ENCODE measurements at places on chromosomes 5 and 9.

DNA sequence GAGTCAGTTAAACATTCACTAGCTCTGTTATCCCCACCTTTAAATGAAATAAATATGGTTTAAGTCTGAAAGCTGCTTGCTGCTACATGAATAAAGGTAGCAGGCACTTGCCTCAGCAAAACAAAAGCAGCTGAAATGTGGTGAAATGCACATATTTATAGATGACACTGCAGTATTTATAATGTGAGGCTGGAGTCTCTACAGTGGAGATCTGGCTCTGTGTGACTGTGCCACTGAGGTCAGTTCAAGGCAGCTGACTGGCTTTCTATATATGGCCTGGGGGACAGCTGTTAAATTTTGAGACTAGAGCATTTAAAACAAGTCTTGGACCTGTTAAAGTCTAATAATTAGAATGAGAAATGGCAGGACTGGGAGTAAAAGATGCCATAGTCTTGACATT is 859.6 kb upstream of the SEMA6A start:
- H3K4me1 ChIP-seq: no peaks in the 10 kb centered on the region
- DNase-seq: no peak
- no peak overlapping the region for H3K4me3 ChIP-seq
- H3K36me3 ChIP-seq: no peaks in the 10 kb centered on the region
- H3K27ac ChIP-seq: no peak overlapping the region

GRCh38 chr5:122736086-122736845 is 38.6 kb upstream of the SNX2 start:
- H3K4me3 ChIP-seq: no peak overlapping the region
- H3K27me3 ChIP-seq: no peaks in the 10 kb centered on the region
- no peak overlapping the region for H3K27ac ChIP-seq
- no peak for DNase-seq
- no peaks in the 10 kb centered on the region for H3K4me1 ChIP-seq
- H3K36me3 ChIP-seq: no peaks in the 10 kb centered on the region

DNA sequence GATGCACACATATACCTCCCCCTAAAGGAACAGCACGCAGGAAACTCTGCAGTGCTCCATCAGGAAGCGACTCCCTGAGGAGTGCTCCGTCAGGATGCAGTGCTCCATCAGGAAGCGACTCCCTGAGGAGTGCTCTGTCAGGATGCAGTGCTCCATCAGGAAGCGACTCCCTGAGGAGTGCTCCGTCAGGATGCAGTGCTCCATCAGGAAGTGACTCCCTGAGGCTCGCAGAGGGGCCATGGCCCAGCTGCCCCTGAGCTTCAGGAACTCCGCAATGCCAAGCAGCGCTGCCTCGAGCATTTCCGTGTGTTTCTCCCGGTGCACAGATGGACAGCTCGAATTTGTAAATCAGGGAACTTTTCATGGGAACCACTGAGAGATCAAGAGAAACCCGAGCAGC is 88.1 kb downstream of the PAX5 start:
- no peaks in the 10 kb centered on the region for H3K4me1 ChIP-seq
- no peaks in the 10 kb centered on the region for H3K36me3 ChIP-seq
- H3K27me3 ChIP-seq: no peaks in the 10 kb centered on the region
- H3K27ac ChIP-seq: no peak overlapping the region
- no peak overlapping the region for H3K4me3 ChIP-seq

- H3K27ac ChIP-seq: no peak overlapping the region
- H3K4me1 ChIP-seq: no peaks in the 10 kb centered on the region
- H3K36me3 ChIP-seq: no peaks in the 10 kb centered on the region
- no peak for DNase-seq
- no peak overlapping the region for H3K4me3 ChIP-seq
- no peaks in the 10 kb centered on the region for H3K27me3 ChIP-seq
Observed at GRCh38 chr9:90251316-90251715, 391.3 kb downstream of the DIRAS2 start.

DNA sequence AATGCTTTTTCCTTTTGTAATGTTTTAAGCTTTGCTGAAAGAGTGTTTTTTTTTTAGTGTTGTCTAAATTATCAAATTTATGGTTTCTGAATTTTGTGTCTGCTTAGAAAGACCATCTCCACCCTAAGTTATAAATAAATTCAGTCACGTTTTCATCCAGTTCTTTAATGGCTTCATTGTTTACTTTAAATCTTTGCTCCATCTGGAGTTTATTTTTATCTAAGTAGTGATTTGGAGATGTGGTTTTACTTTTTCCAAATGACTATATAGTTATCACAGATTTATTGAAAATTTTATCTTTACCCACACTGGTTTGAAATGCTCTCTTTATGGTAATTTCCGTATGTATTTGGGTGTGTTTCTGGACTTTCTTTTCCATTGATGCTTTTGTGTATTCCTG is 577.2 kb upstream of the ZNF608 start:
- DNase-seq: no peak
- H3K4me3 ChIP-seq: no peak overlapping the region
- H3K27me3 ChIP-seq: no peaks in the 10 kb centered on the region
- no peak overlapping the region for H3K27ac ChIP-seq
- no peaks in the 10 kb centered on the region for H3K4me1 ChIP-seq

GRCh38 chr5:24732184-24732583 is 87.4 kb upstream of the CDH10 start:
- H3K4me3 ChIP-seq: no peak overlapping the region
- H3K36me3 ChIP-seq: no peaks in the 10 kb centered on the region
- no peaks in the 10 kb centered on the region for H3K4me1 ChIP-seq
- H3K27ac ChIP-seq: no peak overlapping the region
- no peak for DNase-seq

- no peak overlapping the region for H3K4me3 ChIP-seq
- H3K27ac ChIP-seq: no peak overlapping the region
- H3K27me3 ChIP-seq: no peaks in the 10 kb centered on the region
- H3K4me1 ChIP-seq: no peaks in the 10 kb centered on the region
- H3K36me3 ChIP-seq: no peaks in the 10 kb centered on the region
Observed at GRCh38 chr5:125043781-125044391, 297.4 kb upstream of the ZNF608 start.

DNA sequence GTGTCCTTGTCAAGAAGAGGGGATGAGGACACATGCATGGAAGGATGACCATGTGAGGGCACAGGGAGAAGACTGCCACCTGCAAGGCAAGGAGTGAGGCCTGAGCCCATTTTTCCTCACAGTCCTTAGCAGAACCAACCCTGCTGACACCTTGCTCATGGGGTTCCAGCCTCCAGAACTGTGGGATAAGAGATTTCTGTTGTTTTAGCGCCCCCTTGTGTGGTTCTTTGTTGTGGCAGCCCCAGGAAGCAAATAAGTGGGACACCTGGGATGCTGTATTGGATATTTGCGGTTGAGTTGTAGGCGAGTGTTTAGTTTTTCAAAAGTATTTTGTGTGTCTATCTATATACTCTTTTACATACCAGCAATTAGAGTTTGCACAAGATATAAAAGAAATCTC is 206.4 kb downstream of the NXNL2 start:
- H3K4me3 ChIP-seq: no peak overlapping the region
- no peaks in the 10 kb centered on the region for H3K4me1 ChIP-seq
- H3K27me3 ChIP-seq: no peaks in the 10 kb centered on the region

DNA sequence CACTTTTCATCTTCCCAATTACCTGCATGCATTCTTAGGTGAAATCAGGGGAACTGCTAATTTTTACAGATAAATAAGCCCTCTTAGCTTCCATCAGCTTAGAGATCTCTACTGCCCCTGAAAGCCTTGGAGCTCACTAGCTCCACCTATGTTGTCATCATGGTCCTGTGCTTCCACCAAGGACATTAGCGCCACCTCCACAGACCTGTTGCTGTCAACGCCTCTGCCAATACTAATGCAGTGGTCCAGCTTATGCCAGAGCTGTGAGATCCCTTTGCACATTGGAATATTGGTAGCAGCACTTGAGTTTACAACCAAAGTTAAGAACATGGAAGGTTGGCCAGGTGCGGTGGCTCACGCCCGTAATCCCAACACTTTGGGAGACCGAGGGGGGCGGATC is 7.7 kb upstream of the SHISAL2B start:
- DNase-seq: no peak
- no peaks in the 10 kb centered on the region for H3K36me3 ChIP-seq
- no peaks in the 10 kb centered on the region for H3K4me1 ChIP-seq
- H3K27me3 ChIP-seq: no peaks in the 10 kb centered on the region
- no peak overlapping the region for H3K4me3 ChIP-seq

GRCh38 chr5:74647096-74647495 is 6.6 kb upstream of the ENC1 start:
- H3K27ac ChIP-seq: no peak overlapping the region
- no peak overlapping the region for H3K4me3 ChIP-seq
- no peaks in the 10 kb centered on the region for H3K36me3 ChIP-seq

DNA sequence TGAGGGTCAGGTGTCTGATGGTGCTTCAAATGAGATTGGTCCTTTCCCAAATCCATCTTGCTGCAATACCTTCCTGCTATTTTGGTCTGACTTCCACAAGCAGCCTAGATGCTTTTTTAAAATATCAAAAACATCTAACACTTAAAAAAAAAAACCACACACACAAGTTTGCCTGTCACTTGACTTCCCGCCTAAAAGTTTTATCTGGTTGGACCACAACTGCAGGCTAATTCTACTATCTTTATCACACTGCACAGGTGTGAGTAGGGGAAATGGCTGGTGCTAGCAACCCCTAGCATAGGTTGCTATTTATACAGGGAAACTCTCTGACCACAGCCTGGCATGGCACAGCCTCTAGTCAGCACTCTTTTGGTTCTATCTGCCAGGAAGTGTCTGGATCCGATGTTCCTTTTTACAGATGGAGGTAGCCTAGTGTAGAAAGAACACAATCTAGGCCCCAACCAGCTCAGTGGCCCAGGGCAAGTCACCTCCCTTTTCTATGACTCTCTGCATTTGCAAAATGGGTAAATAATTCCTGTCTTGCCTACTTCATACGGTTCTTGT is at the start of gene HEMGN:
Gene HEMGN, minus strand, starts transcription at position 92 of the 564 bp plus-strand sequence. Its CDS starts 36 bp downstream, at position 56.
- no peaks in the 10 kb centered on the region for H3K27me3 ChIP-seq
- no peaks in the 10 kb centered on the region for H3K4me1 ChIP-seq
- H3K36me3 ChIP-seq: no peaks in the 10 kb centered on the region
- no peak within 1 kb of the TSS for H3K4me3 ChIP-seq
- DNase-seq: no peak

GRCh38 chr9:99056886-99057664 is 47.8 kb upstream of the TGFBR1 start:
- H3K27ac ChIP-seq: no peak overlapping the region
- no peaks in the 10 kb centered on the region for H3K4me1 ChIP-seq
- H3K27me3 ChIP-seq: no peaks in the 10 kb centered on the region
- H3K36me3 ChIP-seq: no peaks in the 10 kb centered on the region
- no peak for DNase-seq
- H3K4me3 ChIP-seq: no peak overlapping the region

DNA sequence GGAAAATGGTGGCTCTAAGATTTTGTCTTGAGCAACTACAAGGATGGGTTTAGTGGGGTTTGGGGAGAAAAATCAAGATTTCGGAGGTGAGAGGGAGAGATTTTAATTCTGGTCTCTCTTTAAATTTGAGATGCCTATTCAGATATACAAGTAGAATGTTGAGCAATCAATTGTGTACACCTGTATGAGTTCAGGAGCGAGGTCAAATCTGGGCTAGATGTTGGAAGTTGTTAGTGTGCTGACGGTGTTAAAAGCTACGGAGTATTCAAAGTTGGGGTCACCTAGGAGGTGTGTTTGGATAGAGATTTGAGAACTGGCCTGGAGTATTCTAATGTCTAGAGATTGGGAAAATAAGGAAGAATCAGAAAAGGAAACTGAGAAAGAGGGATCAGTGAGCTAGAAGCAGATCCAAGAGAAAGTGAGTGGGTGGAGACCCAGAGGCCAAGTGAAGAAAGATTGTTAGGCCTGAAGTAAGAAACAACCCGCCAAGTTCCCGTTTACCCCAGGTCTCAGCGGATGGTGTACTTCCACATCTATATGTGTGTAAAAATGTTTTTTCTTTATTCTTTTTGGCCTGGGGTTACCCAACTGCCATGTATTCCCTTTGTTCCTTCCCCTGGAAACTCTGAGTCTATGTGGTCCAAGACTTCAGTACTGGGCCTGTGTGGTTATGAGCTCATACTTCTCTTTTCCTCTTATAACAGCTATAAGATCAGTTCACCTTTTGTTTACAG is 11.9 kb upstream of the ARHGAP26 start:
- no peaks in the 10 kb centered on the region for H3K36me3 ChIP-seq
- no peak overlapping the region for H3K4me3 ChIP-seq
- DNase-seq: no peak
- no peaks in the 10 kb centered on the region for H3K4me1 ChIP-seq

DNA sequence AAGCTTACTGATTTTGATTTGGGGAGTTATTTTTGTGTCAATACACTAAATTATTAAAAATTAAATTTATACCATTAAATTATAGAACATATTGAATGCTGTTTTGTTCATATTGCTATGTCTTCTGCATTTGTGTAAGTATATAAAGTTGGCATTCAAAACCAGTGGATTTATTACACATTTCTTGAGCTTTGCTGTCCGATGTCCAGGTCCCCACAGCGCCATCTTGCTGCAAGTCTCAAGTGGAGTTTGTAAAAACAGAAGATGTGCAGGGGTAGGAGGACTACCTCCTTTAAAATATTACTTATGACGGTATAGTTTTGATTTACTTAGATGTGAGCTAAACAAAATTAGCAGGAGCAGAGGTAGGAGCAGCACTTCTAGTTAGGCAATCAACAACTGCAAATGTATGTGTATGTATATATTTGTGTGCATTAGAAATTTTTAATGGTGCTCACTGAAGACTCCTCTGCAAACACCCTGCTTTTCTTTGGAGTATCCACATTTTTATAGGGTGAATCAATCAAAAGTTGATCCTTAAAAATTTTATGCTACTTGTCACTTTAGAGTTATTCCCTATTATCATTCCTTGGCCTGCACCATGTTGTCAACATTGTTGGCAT is 37.4 kb downstream of the CPEB4 start:
- no peaks in the 10 kb centered on the region for H3K27me3 ChIP-seq
- no peak for DNase-seq
- no peak overlapping the region for H3K27ac ChIP-seq
- no peak overlapping the region for H3K4me3 ChIP-seq
- H3K4me1 ChIP-seq: peaks cover 12% of the 10 kb centered on the region

DNA sequence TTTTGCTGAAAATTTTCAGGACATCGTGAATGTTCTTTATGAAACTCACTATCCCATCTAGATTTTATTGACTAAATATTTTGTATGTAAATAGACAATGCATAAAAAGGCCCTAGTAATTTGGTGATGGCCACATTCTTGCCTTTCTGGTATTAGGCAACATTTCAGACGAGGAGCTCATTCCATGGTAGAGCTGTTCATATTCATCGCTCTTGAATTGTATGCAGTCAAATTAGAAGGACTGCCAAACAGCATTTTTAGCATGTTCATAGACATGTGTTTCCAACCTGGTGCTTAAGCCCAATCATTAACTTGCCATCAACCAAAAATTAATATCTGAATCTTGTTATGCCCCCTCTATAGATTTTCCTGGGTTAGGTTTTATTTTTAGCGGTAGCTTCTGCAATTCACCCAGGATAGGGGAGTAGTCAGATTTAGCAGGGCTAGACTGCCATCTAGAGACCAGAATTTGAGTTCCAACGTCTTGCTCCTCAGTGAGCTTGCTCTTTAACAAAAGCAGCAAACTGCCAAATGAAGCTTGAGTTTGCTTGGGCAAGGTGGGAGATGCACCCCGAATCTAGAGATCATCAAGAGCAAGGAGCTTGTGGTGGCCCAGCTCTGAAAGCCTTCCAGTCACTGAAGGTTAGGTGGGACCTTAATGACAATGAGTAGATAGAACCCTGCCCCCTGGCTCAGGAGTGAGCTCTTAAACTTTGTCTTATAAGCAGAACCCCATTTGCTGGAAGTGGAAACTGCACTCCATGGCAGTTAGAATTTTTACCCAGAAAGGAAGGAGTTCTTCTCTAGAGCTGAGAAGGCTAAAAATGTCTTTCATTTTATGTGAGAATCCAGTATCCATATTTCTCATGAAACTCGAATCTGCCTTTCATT is 456.2 kb downstream of the RASEF start:
- H3K4me3 ChIP-seq: no peak overlapping the region
- H3K36me3 ChIP-seq: no peaks in the 10 kb centered on the region
- no peaks in the 10 kb centered on the region for H3K27me3 ChIP-seq

All from prostate gland (tissue), 2 donors.